ENCODE measurements at places on chromosomes 13 and 19.

GRCh38 chr13:30038884-30039283 is 188.5 kb upstream of the UBL3 start:
- DNase-seq, result no peak

GRCh38 chr13:105972306-105972721 is 563.1 kb downstream of the EFNB2 start:
- DNase-seq, result no peak

- DNase-seq, result no peak
Observed at GRCh38 chr19:32828643-32829344, 40.8 kb downstream of the SLC7A9 start.

DNA sequence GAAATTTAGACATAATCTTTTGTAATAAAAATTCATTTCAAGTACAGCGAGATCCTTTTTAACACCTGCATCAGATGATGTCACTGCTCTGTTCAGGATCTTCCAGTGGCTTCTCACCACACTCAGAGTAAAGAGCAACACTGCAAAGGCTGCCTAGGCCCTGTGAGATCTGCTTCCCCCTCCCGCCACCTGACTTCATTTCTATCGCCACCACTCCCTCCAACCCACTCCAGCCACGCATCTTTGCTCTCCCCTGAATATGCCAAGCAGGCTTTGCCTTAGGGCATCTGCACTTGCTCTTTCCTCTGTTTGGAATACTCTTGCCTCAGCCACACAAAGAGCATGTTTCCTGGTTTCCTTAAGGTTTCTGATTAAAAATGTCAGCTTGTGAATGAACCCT is 58.3 kb downstream of the MBNL2 start:
- DNase-seq, result no peak

- no peak for DNase-seq
Observed at GRCh38 chr13:22235950-22236290, 565.0 kb downstream of the FGF9 start.

- no peak for DNase-seq
Observed at GRCh38 chr13:33751151-33751550, 66.8 kb upstream of the RFC3 start.

DNA sequence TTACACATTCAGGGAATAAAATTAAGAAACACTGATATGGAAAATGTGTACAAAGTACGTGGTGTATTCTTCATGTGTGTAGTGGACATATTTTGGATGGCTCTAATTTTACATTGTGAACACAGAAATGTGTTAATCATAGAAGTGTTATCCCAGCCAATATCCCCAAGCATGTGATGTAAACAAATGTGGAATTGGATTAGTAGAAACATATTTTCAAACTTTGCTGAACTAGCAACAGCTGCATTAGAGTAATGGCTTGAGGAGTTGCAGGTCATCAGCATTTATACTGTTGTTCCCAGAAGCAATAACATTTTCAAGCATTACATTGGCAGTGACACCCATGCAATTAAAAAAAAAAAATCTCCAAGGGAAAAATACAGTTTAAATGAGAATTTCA is 600.6 kb downstream of the SLITRK1 start:
- DNase-seq, result no peak

DNA sequence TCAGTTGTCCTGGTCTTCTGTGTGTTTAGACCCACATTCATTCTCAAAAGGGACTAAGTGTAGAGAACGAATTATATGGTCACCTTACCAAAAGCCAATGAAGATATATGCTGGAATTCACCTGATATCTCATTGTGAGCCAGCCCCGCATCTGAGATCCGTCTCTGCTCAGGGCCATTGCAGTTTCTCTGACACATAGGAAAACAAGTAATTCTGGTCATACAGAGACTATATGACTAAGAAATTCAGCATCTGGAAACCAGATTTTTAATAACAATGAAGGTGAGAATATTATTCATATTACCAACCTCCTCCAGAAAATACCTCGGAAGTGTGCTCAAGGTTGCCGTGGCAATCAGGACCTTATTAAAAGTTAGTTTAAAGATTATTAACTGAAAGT is 278.6 kb upstream of the EDNRB start:
- no peak for DNase-seq

GRCh38 chr19:45705115-45705514 is 12.6 kb downstream of the QPCTL start:
- DNase-seq, result no peak

GRCh38 chr13:61778531-61778930 is 362.9 kb upstream of the PCDH20 start:
- DNase-seq, result no peak

GRCh38 chr13:48148454-48148853 is 53.5 kb upstream of the MED4 start:
- DNase-seq, result no peak

- no peak for DNase-seq
Observed at GRCh38 chr19:49637821-49638738, 1.9 kb downstream of the RRAS start.

- DNase-seq, result no peak
Observed at GRCh38 chr13:80203496-80203895, 137.4 kb downstream of the SPRY2 start.

- DNase-seq, result no peak
Observed at GRCh38 chr19:42078058-42078457, 2.1 kb downstream of the ZNF574 start.

DNA sequence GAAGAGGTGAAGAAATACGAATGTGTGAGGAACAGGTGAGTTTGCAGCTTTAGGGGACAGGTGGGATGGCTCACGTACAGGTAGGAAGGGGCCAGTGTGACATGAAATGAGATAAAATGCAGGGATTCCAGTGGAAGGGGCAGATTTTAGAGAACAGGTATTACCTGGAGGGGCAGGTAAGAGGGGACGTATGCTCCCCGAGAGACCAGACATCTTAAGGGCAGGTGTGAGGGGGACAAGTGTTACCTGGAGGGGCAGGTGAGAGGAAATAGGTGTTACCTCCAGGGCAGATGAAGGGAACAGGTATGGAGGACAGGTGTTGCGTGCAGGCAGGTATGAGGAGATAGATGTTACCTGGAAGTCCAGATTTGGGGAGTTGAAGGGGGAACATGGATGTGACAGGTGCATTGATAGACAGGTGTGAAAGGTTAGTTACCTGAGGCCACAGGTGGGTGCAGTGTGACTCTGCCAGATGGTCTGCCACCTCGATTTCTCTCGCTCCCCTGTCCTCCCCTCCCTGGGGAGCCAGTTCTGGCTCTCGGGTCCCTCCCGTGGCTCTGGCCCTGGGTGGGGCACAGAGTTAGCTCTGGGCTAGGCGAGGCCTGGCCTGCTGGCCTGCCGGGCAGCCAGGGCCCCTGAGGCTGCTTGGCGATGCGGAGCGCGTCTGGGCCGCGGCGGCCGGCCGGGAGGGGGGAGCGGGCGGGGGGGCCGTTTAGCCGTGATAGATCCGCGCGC is 2.1 kb downstream of the ERFL start:
- DNase-seq, result no peak

DNA sequence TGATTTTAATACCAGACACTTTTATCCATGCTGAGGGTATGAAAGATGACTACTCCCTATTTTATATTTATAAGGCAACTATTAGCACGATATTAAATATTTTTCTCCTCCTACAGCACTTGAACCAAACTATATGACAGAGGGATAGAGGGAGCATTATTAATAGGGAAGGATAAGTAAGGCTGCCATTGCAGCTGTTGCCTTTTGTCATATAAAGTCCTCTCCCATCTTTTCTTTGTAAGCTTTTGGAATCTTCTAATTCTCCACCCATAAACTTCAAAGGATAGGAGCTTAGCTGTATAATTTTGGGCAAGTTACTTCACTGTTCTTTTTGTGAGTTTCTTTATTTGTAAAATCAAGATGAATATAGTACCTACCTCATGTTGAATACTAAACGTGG is 95.4 kb downstream of the ZMYM2 start:
- no peak for DNase-seq

DNA sequence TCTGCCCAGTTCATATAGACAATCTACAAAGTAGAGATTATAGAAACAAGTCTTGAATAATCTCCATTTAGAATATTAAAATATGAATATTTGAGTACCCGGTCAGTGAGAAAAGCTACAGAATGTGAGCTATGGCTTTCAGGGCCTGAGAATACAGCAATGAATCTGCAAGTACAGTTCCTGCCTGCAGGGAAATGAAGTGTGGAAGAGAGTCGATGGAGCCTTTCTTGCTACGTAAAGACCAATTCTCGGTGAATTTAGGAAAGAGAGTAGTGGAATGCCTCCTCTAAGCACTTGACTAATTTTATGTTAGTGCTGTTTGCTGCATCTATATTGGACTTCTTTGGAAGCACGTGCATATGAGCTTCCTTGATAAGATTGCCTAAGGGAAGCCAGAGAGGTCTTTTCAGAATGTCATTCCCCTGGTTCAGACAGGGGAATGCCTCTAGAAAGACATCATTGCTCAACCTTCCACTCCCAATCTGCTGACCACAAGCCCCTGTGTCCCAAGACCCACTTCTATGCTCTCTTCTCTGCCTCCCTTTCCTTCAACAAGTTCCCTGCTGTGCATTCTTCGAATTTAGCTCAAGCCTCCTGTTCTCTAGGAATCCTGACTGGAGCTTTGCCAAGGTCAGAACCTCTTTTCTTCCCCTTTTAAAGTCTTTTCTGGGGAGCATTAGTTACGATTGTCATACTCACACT is 41.9 kb downstream of the GPC6 start:
- DNase-seq, result no peak

- no peak for DNase-seq
Observed at GRCh38 chr19:28632371-28633080, 580.4 kb downstream of the UQCRFS1 start.

DNA sequence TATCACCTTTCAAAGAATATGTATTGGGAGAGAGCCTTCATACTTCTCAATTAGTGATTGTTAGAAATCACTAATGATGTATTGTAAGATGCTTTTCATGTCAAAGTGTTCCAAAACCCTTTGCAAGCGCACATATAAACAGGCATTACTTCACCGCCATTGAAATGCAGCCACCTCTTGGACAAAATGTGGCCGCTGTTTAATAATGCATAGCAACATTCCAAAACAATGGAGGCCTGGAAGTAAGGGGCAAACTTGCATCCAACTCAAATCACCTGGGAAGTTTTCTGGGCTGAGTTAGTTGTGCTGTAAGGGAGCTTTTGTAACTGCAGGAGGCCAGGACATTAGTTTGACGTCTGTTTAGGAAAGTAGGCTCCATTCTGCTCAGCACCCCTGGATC is 438.1 kb downstream of the FGF9 start:
- no peak for DNase-seq

DNA sequence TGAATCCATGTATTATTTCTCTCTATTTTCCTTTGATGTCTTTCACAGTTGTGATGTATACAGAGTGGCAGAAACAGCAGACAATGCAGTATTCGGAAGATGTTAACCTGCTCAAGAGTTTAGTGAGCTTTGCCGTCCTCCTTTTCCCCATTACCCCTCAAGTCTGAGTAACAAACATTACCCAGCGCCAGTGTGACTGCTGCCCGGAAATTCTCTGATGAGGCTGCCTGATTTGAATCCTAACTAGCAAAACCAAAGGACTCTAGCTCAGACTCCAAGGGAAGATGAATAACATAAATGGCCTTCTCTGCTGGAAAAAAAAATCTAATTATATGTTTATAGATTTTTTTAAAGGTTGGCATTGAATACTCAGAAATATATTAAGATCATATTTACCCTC is 247.3 kb upstream of the SOX21 start:
- DNase-seq, result no peak

GRCh38 chr13:73945382-73945781 is 188.8 kb downstream of the KLF12 start:
- DNase-seq, result no peak

DNA sequence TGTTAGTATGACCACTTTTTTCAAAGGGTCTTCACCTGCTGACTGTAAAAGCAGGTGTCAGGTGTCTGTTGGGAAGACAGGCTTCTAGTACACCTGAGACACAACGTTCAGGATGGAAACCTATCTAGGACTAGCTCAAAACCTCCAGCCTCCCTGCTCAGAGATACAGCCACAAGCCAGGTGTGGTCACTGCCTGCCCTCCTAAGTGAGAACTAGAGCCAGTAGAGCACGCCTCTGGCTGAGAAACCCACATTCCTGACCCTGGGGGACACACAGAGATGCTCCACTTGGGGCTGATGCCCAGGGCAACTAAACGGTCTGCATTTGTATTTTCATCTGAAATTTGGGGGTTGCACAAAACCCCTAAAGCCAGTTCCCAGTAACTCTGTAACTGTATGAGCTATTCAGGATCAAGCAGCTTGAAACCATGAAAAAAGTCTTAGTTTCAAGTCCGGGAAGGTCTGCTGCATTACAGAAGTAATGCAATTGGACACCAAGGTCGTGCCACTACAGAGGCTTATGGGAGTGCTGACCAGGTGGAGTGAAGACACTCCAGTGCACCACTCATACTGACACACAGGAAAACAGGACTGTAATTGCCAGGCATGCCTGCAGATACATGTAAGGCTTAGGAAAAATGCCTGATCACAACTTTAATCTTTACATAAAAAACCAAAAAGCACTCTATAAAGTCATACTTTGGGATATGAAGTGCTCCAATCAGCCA is 27.8 kb downstream of the ANKRD10 start:
- DNase-seq, result no peak

GRCh38 chr13:106691341-106691740 is 123.4 kb upstream of the ARGLU1 start:
- DNase-seq, result no peak

DNA sequence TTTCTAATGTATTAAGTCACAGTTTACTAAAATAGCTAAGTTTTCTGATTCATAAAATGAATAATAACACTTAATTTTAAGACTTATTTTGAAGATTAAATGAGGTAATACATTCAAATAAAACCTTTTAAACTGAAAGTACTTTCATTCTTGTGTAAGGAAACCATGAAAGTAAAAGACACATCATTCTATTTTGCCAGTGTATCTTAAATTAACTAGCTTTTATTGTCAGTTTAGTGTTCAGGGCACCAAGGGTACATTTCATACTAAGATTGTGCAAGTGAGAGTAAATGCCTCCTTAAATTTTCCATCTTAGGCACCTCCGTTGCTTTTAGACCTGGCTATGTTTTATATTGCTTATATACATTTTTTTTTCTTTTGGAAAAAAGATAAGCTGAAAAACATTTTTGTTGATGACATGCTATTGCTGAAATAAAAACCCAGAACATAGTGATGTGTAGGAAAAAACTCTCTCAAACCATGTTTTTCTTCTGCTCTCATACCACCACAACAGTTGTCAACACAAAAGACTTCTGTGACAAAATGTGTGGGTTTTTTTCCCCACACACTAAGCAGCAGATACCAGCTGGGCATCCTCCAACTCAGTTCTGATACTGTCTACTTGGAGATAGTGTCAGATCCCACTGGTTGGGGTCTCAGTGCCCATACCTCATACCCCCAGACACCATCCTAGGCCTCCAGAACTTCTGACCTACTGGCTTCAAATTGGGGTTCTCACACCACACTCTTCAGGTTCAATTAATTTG is 30.7 kb upstream of the LPAR6 start:
- no peak for DNase-seq

DNA sequence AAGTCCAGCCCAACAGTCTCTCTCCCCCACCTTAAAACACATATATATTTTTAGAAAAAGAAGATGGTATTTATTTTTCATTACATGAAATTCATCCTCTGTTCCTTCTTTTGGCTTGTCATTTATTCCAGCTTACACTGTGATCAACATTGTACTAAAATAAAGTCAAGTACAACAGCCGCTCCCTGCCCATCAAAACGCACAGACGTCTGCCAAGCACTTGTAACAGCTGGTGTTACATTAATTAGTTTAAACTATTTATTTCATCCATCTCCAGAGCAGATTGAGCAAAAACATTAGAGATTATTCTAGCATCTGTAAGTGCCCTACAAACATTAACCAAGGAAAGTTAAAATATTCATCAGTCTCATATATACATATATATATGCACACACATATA is 350.5 kb downstream of the DACH1 start:
- DNase-seq, result no peak

GRCh38 chr13:79663977-79664636 is 183.2 kb downstream of the NDFIP2 start:
- no peak for DNase-seq

GRCh38 chr19:53389978-53390377 is 5.0 kb upstream of the ZNF765 start:
- no peak for DNase-seq

All from stimulated activated CD8-positive, alpha-beta memory T cell treated with anti-CD3 and anti-CD28 coated beads, Interleukin-2, amount 100 ng/mL, for 1 hour (primary cell).